ENCODE measurements at places on chromosomes 1 and 21.

DNA sequence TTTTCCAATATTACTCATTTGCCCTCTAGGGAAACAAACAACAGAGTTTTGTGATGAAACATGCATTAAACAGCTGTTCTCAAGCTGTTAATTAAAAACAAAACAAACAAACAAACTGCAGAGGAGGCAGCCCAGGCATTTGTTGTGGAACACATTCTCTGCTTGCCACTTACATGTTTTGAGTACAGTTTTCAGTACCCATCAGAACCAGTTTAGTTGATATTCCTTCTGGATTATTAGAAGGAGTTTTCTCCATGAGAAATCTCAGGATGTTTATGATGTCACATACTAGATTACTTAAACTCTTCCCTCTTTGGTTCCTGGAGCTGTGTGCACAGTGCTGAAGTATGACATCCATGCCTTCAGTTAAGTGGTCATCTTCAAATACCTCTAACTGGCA lies at the start of gene OR2T6:
TSS of gene OR2T6 (plus strand) at position 301 of the 400 bp plus-strand sequence. CDS start 11,863 bp downstream, outside the sequence.
- no peak for DNase-seq

- DNase-seq, result no peak
These were observed 8.0 kb downstream of the TUT4 start for GRCh38 chr1:52544665-52545525.

GRCh38 chr1:188065917-188066316 lies 1237.2 kb downstream of the PLA2G4A start:
- DNase-seq, result no peak

GRCh38 chr1:246329900-246330299 lies 177.2 kb downstream of the SMYD3 start:
- no peak for DNase-seq

- DNase-seq, result no peak
These were observed 710.2 kb downstream of the AMY1C start for GRCh38 chr1:104459886-104460285.

DNA sequence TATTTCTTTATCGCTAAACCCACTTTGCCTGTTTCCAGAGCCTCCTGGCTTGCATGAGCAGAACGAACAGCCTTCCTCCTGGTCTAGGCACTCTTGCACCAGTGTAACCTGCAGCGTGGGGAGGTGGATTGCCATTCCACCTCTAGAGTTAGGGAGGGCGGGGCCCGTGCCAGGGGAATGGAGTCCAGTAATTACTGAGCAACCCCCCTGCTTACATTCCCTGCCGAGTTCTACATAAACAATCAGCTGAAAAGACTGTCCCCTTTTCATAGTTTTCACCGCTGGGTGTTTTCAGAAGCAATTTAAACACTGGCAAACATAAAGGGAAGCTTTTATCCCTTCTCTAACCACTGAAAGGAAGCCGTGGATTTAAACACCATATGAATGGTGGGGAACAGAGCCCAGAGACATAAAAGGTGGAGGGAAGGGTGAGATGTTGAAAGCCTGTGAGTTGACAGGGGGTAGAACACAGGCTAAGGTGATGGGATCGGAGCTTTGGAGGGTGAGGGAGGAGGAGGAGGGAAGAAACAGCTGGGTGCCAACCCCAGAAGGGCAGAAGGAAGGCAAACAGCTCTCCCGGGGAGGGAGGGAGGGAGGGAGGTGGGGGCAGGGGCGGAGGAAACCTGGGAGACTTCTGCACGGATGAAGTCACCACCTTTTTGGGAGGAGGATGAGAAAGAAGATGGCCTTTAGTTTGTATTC lies 68.0 kb upstream of the WDR26 start:
- DNase-seq, result no peak

DNA sequence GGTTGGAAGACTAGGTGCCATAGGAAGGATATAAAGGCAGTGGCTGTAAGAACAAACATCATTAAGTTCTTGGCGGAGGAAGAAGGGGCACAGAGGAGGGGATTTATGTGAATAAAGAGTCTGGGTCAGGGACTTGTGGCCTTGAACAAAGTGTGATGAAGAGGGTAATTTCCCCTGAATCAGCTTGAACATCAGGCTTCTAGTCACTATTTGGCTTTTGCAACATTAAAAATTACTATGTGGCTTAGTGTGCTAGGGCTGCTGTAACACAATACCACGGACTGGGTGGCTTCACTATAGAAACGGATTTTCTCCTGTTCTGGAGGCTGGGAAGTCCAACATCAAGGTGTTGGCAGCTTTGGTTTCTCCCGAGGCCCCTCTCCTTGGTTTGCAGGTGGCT lies 70.5 kb upstream of the CNIH3 start:
- DNase-seq, result no peak
